ENCODE measurements at places on chromosomes 2 and 18.

- no peak for DNase-seq
These were observed 47.5 kb downstream of the ADCY3 start for GRCh38 chr2:24872344-24873115.

GRCh38 chr2:207459990-207460757 lies 69.6 kb upstream of the CREB1 start:
- no peak for DNase-seq

DNA sequence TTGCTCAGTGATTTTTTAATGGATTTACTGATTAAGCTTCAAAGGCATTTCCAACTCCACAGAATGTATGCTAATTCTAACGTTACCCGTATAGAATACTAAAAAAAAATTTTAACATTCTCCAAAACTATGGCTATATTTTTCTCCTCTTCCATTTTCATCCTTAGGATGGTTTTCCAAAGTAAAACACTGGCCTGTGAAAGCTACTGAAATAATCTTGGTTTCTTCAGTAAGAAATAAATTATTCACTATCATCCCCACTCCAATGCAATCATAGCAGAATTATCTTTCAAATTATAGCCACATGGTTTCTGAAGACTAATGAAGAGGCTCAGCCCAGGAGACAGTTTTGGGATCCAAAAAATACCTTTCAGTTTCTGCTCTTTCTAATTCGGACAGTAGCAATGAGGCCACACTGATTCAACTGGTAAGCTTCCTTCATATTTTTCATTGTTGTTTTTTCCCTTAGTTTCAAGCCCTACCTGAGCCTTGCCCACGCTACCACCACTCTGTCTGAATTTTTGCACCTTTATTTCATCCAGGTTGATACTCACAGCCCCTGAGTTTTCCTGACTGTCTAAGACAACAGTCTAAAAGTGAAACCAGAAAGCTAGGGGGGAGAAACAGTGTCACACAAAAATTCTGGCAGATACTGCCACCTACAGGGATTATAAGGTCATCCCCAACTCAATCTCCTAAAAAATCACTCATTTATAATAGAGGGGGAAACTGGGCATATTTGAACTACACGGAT lies 887.9 kb downstream of the NRXN1 start:
- DNase-seq: no peak

DNA sequence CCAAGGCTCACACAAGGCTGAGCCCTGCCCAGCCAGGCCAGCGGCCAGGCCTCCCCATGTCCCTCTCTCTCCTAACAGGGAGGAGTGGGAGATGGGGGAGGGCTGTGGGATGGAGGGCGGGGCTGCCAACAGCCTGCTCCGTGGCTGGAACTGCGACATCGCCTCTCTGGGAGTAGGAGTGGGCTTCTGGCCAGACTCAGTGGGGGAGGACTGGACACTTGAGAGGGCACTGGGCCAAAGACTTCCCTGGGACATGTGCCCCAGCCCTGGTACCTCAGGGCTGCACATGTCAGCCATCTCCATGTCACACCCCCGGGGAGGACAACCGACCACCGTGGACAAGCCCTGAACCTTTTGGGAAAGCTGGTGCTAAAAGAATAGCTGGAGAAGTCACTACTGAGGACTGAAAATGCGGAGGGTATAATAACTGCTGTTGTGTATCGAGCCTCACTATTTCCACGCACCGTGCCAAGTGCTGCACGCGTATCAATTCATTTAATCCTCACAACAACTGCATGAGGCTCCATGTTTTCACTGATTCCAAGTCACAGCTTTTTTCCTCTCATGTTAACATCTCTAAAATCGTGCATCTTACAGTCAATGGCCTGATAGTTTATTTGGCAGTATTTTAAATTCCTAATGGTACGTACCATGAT lies 127.3 kb downstream of the MSH2 start:
- DNase-seq: no peak

GRCh38 chr2:121412349-121412748 lies 118.3 kb upstream of the RNU4ATAC start:
- no peak for DNase-seq

DNA sequence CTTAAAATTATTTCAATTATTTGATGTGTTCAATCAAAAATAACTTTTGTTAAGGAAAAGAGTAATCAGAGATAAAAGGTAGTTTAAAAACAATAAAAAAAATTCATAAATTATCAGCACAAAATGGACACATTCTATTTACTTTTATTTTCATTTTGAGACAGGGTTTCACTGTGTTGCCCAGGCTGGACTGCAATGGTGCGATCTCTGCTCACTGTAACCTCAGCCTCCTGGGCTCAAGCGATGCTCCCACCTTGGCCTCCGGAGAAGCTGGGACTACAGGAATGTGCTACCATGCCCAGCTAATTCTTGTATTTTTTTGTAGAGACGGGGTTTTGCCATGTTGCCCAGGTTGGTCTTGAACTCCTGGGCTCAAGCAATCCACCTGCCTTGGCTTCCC lies 47.1 kb downstream of the LPIN2 start:
- DNase-seq: no peak

DNA sequence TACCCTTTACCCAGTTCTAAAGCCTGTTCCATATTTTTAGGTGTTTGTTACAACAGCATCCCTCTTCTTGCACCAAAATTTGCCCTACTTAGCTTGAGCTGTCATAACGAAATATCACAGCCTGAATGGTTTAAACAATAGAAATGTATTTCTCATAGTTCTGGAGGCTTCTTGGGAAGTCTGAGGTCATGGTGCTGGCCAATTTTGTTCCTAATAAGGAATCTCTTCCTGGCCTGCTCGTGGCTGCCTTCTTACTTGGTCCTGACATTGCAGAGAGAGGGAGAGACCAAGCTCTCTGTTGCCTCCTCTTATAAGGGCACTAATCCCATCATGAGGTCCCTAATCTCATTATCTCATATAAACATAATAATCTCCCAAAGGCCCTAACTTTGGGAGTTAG lies 267.8 kb downstream of the PID1 start:
- DNase-seq: no peak

GRCh38 chr2:151241224-151241623 lies 20.4 kb downstream of the RBM43 start:
- no peak for DNase-seq

DNA sequence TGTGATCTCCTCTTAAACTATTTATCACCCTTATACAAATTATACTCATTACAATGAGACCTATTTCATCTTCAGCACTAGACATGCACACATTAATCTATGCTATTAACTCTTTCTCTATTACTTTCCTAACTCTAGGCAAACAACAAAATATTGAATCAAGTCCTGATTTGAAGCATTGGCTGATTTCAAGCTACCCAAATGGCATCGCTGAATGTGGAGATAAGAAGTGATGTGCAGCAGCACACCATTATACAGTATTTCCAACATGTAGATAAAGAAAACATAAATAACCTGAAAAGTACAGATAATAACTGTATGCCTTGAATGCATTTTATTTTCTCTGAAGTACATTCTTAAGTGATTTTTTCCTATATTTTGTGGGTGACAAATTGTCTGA lies 268.6 kb upstream of the GULP1 start:
- no peak for DNase-seq

DNA sequence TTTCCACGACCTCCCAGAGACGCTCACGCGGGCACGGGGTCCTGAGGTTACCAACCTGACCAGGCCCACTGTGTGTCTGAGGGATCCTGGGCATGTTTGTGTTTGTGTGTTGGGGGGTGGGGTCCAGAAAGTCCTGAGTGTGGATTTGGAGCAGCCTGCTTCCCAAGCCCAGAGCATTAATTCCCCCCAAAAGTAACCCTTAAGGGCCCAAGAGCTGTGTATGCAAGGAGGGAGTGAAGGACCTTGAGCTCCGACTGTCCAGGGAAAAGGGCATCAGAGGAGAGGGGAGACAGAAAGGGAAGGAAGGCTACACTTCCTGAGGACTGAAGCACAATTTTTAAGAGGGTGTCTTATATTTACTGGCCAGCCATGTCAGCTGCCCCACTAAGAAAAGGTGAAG lies 5.2 kb upstream of the SIX3 start:
- DNase-seq: no peak

DNA sequence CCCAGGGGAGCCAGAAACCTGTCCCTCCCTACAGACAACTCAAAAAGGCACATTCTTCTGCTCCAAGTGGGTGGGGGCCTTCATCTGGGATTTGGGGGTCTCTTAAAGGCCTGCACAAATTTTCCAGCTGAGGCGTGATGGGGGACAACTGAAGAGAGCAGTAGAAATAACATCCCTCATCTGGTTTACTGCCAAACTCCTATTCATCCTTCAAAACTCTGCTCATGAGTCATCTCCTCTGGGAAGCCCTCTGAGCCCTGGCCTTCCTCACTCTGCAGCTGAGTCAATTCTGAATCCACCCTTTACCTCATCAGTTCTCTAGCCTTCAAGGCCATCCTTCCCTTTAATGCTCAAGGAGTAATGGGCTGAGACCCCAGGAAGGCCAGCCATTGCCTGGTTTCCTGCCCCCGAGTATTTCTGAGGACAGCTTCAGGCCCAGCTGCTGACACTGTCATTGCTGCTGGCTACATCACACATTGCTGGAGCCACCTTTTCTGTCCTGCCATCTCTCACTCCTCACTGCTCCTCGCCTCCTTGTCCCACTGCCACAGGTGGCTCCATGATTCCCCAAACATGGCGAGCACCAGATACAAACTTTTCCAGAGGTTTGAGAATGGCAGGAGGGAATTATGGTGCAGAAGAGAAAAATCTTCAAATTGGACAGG lies 32.2 kb upstream of the GLI2 start:
- DNase-seq: no peak

GRCh38 chr2:25878361-25879132 lies at the start of gene ASXL2:
Gene ASXL2 (minus strand): TSS chr2:25878487. CDS start chr2:25878222, 265 bp downstream.
- DNase-seq: peak; percentile 96

DNA sequence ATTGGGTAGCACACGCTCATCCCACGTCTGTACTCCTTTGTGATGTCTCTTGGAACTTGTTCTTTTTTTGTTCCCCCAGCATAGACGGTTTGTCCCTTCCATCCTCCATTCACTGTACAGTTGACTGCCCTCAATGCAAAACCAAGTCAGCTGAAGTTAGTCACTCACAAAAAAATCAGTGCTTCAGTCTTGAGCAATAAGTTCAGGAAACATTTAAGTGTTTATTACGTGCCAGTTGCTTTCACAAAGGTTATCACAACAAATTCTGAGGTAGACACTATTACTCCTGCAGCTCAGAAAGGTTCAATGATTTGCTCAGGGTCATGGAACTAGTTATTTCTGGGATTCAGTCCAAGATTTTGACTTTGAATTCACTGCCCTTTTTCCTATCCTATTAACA lies 102.2 kb downstream of the PDE1A start:
- DNase-seq: no peak

DNA sequence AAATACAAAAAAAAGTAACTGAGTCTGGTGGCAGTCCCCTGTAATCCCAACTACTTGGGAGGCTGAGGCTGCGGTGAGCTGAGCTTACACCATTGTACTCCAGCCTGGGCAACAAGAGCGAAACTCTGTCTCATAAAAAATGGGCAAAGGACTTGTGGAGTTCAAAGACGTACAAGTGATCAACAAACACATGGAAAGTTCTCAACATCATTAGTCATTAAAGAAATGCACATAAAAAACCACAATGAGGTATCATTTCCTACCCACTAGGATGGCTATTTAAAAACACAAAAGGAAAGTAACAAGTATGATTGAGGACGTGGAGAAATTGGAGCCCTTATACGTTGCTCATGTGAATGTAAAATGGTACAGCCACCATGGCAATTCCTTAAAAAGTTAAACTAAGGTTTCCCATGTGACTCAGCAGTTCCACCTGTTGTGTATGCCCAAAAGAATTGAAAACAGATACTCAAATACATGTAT lies 52.3 kb downstream of the RAB10 start:
- peak; percentile 20 for DNase-seq

GRCh38 chr2:64931246-64932115 lies 57.7 kb upstream of the SLC1A4 start:
- no peak for DNase-seq

- DNase-seq: no peak
These were observed 15.3 kb upstream of the HES6 start for GRCh38 chr2:238255151-238255551.

GRCh38 chr2:216349366-216349765 lies 22.9 kb downstream of the MARCHF4 start:
- no peak for DNase-seq

- DNase-seq: no peak
These were observed 3.7 kb downstream of the ETAA1 start for GRCh38 chr2:67400560-67401485.

GRCh38 chr2:23497063-23497462 lies 112.1 kb downstream of the KLHL29 start:
- DNase-seq: peak; percentile 53

DNA sequence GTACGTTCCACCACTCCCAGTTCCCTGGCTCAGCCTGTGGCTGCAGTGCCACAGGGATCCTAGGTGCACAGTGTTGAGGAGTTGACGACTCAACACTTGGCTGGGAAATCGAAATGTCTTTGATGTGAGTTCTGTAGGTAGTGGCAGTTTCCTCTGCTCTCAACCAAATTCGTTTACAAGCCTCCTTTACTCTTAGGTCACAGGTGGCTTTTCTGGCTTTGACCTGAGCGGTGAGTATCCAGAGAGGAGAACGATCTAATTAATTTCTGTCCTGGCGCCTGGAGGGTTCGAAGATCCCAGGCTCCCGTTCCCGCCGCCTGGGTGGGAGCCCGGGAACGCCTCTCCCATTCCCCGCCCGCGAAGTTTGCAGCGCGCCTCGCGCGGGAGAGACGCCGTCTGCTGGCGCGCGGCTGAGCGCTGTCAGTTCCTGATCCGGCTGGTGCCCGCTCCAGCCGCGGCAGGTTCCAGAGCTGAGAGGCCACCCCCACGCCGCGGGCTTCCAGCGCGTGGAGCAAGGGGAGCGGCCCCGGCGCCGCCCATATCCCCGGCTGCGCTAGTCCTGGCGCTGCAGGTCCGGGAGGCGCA lies at the start of gene LAMA3:
TSS of gene LAMA3 (plus strand) at position 423 of the 585 bp plus-strand sequence. CDS start 231 bp downstream, outside the sequence.
- DNase-seq: peak; percentile 31

DNA sequence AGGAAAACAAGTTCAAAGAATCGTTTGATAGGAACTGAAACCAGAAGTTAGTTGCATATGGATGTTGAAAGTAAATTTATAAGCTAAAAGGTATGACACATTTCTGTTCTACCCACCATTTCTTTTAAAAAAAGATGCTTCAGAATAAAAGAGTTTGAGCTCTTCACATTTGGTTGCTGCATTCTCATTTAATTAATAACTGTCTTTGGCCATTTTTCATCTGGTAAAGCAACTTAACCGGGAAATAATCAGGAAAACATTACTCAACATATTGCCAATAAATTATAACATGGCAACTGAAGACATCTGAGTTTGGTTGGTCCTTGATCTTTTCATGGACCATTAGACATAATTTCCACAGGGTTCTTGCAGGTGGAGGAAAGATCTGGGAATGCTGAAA lies 180.2 kb upstream of the TWIST2 start:
- no peak for DNase-seq

GRCh38 chr2:168895771-168896170 lies 5.3 kb upstream of the G6PC2 start:
- no peak for DNase-seq

DNA sequence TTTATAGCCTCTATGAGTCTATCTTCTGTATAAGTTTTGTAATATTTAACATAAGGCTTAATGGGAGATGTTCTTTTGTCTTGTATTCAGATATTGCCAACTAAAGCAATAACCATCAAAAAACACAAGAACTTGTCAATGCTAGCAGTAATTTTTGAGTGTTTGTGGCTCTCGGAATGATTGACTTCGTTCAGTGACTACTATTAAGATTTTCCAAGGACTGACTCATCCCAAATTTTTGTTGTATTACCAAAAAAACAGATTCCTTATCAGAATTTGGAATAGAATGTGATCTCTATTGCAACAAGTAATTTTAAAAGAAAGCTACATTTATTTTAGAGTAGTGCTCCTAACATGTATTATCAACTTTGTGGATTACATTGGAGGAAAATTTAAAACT lies 8.1 kb downstream of the NABP1 start:
- no peak for DNase-seq

GRCh38 chr2:60311524-60311923 lies 241.9 kb downstream of the BCL11A start:
- no peak for DNase-seq

- no peak for DNase-seq
These were observed 69.7 kb downstream of the LRATD1 start for GRCh38 chr2:14702258-14702657.
